ENCODE measurements at places on chromosomes 1 and 21.
A peak's percentile ranks its signal among the peaks of the same experiment; 100 is the strongest.

- no peak for DNase-seq
These were observed 12.5 kb downstream of the CAPN8 start for GRCh38 chr1:223653015-223653414.

GRCh38 chr1:85611856-85612255 is 31.3 kb downstream of the CCN1 start:
- DNase-seq, result no peak

- DNase-seq, result no peak
These were observed 67.3 kb downstream of the RUNX1 start for GRCh38 chr21:34981791-34982190.

DNA sequence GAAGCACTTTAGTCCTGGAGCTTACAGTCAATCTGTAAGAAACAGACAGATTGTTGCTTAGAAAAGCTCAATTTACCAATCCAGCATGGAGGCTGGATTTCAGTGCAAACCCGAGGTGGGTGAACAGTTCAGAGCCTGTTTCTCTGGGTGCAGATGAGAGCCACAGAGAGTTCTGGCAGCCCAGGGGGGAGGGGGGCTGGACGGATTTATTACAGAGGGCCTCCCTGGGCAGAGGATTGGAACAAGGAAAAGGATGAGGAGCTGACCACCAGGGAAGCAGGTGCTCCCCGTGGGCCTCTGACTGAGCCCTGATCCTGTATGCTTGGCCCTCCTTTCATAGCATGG is 38.0 kb upstream of the EPS8L3 start:
- no peak for DNase-seq

DNA sequence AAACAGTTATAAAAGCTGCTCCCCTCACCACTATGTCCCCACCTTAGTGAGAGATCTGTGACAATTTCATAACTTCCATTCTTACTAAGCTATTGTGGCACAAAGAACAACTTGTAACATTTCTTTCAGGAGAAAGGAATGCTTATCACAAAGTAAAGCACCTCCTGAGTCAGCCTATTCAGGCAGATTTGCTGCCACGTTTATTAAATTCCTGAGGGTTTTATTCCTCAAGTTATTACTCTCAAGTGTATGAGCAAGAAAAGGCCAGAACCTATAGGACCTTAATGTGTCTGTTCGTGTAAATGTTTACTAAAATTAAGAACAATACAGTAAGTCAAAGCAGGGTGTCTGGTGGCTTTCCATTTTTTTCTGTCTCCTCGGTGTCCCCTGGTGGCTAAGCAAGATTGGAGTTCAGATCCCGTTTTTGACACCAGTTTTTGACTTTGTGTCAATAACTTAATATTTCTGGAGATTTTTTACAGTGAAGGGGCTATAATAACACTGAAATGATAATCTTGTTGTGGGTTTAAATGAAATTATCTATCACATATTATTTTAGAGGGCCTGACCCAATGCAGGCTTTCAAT is 1539.6 kb downstream of the BRINP3 start:
- DNase-seq, result no peak

DNA sequence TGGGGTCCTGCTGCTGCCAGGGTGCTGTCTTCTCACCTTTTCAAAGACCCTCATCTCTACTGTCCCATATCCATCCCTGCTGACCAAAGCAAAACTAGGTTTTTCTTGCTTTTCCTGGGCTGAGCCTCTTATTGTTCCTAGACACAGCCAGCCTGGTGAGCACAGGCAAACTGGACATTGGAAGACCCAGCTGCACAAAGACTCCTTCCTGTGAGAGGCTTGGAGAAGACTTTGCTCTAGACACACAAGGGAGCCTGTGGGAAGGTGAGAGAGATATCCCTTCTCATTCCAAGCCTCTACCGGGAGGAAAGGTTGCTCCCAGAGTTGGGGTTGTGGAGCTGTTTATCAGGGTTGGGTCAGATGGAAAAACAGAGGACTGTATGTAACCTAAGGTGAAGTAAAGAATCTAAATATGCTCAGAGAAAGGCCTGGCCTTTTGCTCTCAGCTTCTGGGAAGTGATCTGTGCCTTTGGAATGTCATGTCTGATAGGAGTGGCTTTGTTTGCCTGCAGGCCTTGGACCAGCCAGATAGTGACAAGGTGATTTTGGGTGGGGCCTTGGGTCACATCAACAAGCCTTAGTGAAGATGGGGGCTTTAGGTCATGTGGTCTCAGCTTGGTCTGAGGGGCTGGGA is 87.6 kb upstream of the RUNX1 start:
- no peak for DNase-seq

- no peak for DNase-seq
These were observed 59.5 kb downstream of the C21orf91 start for GRCh38 chr21:17759511-17760178.

DNA sequence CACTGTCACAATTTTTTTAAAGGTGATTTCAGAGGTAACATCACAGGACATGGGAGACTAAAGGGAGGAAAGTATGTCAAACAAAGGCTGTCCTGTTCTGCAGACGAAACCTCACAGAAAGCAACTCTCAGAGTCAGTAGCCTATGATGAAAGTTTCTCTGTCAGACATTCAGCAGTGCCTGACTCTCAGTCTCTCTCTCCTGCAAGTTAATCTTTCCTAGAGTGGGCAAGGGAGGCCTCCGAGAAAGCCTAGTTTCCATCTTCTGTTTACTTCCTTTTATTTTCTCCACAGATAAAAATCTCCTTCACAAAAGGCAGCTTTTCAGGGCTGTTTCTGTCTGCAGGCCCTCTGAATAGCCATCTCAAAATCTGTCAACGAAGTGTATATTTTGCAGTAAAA is 24.9 kb upstream of the FMO2 start:
- DNase-seq, result peak; percentile 6

- no peak for DNase-seq
These were observed 28.8 kb upstream of the ZBTB18 start for GRCh38 chr1:244022311-244022710.

DNA sequence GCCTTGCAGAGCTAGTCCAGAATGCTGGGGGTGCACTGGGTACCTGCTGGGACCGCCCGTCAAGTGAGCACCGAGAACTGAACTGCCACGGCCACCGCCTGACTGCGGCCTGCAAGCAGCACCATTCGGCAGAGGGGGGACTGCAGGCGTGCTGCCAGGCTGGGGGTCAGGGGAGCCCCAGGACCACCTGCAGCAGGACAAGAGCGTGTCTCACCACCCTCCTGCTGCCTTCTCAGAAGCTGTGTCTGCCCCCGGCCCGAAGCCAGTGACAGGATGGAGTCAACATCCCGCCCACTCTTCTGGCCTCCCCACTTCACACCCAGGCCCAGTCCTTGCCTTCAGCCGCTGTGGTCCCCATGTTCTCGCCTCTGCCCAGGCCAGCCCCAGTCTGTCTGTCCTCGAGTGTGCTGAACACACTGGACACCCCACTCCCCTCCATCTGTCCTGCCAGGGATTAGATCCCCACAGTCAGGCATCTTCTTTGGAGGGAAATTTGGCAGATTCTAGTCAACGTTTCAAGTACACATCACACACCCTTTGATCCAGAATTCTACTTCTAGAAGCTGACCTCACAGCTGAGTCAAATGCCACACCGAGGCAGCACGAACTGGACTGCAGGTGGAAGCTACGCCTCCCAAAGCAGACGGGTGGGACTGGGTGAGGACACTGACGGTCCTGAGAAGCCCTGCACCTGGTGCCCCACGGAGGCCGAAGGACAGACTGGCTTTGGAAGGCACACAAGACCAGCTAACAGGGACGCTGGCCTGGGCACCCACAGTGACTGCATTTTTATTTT is 26.0 kb downstream of the PTTG1IP start:
- DNase-seq, result no peak

DNA sequence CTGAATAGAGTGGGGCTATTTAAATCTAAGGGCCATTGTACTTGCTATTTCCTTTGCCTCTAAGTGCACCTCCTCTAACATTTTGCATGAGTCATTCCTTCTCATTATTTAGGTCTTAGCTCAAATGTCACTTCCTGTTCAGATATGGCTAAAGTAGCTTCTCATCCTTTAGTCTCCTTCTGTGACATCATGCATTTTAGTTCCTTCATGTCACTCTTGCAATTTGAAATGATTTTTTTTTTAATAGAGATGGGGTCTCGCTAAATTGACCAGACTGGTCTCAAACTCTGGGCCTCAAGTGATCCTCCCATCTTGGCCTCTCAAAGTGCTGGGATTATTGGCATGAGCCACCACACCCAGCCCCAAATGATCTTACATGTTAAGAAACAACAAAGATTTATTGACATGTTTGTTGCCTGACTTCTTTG is 6.6 kb downstream of the TBX19 start:
- no peak for DNase-seq

DNA sequence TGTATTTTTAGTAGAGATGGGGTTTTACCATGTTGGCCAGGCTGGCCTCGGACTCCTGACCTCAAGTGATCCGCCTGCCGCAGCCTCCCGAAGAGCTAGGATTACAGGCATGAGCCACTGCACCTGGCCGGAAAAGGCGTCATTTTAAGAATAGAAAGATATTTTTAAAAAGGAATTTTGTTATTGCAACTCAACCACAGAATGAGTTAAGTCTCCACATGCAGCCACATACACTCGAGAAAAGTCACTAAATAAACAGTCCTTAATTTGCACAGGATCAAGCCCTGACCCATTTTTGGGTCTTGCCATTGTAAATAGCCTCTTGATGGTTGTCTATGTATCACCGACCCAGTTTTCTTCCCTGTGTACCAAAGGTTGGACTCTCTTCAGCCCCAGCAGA is 85.5 kb downstream of the FBXO2 start:
- no peak for DNase-seq

- DNase-seq, result no peak
These were observed 98.0 kb downstream of the ETS2 start for GRCh38 chr21:38903690-38904139.

DNA sequence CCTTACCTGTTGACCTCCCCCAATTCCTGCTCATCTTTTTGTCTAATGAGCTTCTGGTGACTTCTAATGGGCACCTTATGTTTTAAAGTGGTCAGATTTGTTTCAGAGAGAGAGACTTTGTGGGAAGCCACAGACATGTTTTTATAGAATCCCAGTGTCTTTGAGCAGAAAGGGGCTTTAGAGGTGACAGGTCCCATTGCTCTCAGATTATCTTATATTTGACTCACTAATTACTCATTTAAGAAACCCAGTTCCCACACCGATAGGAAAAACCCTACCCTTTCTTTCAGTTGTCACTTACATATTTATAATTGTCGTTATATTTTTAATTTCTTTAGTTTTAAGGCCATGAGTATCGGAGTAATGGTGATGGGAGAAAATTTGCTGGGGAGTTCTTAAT is 215.5 kb downstream of the CAMTA1 start:
- no peak for DNase-seq

DNA sequence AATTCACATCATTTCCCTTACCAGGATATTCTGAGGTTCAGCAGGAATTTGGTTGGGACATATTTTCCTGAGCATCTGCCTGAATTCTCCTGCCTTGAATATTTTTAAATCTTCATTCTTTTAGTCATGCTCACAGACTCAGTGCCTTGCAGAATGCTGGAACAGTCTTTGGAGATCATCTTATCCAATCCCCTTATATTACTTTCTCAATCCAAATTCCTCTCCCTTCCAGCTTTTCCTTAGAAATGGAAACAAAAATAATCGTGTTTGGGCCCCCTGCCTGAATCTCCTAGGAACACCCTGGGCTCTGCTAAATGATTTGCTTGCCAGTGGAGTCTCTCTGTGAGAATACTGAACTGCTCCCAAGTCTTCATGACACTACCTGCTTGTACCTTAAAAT is 38.4 kb downstream of the LHX8 start:
- no peak for DNase-seq

- no peak for DNase-seq
These were observed 16.3 kb upstream of the LAPTM5 start for GRCh38 chr1:30773722-30774358.

DNA sequence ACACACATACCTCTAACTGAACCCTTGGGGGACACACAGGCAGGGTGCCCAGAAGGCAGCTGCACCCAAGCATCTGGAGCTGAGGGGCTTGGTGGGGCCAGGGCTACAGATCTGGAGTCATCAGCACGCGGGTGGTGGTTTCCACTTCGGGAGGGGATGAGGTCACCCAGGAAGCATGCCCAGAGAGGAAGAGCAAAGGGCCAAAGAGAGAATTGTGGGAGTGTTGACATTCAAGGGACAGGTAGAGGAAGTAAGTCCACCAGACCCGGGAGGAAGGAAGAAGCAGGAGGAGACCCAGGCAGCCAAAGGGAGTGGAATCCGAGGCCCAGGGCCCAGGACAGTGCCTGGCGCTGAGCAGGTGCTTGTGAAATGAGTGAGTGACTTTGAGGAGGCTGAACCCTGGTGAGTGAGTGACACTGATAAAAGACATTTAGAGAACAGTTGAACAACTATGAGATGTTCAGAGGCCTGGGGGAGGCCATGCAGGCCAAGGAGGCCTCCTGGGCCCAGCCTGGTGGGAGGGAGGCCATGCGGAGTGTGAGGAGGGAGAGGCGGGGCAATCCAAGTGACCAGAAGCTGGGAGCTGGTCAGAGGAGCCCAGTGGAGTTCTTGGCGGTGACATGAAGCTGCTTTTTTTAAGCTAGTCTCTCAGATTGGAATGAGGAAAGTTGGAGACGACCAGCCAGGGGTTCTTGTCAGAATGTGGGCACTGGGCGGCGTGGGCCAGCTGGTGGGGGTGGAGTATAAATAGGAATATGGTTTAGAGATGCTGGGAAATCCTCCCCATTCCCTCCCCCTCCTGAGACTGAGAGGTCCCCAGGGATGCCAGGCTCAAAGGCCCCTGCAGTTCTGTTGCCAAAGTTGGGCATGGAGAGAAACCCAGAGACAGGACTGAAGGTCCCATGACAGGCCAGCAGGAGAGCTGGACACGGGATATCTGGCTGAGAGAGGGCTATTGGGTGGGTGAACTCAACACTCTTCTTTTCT is 7.9 kb downstream of the CDK18 start:
- DNase-seq, result no peak

GRCh38 chr1:6435129-6435528 is 10.6 kb downstream of the ESPN start:
- DNase-seq, result no peak

DNA sequence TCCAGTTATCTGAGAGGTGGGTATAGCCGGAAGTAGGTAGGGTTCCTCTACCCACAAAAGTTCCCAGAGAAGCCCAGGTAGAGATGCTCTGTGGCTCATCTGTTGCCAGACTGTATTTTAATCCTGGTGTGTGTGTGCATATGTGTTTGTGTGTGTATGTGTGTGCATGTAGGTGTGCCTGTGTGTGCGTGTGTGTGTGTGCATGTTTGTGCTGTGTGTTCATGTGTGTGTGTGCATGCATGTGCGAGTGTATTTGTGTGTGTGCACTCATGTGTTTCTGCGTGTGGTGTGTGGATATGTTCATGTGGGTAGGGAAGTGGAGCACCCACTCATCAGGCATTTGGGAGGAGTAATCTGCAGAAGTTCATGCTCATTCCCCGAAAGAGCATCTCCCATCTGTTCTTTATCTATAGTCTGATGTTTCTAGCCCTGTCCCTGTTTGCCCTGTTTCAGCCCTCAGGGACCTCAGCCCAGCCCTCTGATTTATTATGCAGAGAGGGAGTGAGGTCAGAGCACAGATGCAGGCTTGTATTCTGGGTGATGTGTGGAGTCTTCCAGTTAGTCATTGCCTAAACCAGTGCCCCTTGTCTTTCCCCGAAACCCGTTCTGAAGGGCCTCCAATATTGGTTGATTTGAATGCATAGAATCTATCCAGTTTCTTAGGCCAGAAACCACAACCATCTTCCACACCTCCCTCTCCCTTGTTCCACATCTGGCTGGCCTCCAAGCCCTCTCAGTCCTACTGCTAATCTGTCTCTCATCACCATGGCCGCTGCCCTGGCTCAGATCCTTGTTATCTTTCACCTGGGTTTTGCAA is 69.1 kb downstream of the DISC1 start:
- DNase-seq, result no peak

Measured in GM19239 (cell line).